ENCODE measurements at places on chromosomes 3 and 15.

DNA sequence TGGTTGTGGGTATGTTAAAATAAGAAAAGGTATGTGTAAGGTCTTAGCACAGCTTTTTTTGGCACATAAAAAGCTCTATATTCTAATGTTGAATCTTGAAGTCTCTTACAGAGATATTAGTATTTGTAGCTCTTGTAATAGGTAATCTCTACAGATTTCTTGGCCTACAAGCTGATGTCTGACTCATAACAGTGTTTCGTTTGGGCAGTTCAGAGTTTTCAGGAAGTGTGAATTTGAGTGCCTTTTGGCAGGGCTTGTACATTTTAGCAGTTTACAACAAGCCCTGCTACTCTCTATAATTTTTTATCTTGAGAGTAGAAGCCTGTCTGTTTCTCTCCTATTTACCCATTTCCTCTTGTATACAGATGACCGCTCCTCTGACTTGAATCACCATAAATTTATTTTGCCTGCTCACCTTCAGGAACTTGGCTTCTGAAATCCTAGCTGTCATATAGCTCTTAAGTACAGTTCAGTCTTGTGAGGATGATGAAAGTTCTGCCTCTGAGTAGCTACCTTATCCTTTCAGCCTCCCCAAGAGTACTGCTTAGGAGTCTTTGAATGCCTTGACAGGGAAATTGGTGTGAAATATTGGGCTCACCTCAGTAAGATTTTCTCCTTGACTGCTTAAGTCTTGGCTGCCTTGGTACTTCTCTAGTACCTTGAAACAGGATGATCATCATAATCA is 419.9 kb upstream of the RARB start:
- no peak for DNase-seq

- DNase-seq, result no peak
These were observed 15.8 kb upstream of the RAMAC start for GRCh38 chr15:82970078-82970686.

DNA sequence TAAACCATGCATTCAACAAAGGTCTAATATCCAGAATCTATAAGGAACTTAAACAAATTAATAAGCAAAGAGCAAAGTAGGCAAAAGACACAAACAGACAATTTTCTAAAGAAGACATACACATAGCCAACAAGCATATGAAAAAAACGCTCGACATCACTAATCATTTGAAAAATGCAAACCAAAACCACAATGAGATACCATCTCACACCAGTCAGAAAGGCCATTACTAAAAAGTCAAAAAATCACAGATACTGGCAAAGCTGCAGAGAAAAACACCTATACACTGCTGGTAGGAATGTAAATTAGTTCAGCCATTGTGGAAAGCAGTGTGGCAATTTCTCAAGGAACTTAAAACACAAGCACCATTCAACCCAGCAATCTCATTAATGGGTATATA is 53.8 kb downstream of the FSIP1 start:
- no peak for DNase-seq

- DNase-seq, result no peak
These were observed 137.0 kb upstream of the C2CD4B start for GRCh38 chr15:62301993-62302675.

DNA sequence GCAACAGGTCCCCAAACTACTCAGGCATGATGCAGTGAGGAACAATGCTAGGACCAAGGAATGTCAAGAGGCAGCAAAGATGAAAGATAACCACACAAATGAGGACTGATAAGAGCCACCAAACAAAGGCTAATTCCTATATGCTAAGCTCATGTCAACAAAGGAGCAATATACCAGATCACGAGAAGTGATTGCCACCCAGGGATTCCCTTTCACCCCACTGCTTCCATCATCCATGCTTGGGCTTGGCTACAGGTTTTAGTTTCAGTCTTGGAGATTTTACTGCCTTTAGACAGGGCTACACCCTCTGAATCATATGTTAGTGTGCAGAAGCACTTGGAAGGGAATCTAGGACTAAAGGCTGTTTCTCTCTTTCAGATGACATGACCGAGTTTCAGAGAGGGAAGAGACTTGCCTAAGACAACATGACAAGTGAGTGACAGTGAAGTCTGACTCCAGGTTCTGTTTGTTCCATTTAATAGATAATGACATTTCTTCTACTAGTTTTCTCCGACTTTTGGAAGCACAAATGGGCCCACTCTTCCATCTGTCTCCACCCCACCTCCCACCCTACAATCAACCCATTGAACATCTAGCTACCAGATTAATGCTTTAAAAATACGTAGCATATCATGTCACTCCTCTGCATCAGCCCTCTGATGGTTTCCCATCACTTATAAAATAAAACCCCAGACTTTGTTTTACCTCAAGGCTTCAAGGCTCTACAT is 173.5 kb upstream of the LRRN1 start:
- no peak for DNase-seq

GRCh38 chr15:80920271-80920699 is 69.3 kb downstream of the MESD start:
- DNase-seq, result no peak

DNA sequence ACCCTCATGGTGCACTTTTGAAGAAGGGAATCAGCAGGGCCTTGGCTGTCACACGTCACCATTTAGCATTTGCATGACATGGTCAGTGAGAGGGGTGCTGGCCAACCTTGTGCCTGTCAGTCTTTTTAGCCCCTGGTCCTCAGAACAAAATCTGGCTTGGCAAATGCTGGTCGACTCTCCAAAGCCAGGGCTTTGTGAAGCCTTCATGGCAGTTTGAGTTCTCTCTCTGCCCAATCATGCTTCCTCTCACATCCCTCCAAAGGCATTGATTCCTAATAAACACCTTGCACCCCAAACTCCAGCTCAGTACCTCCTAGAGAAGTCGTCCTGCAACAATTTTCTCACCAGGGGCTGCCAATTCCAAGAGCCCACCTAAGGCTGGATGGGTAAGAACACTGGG is 19.4 kb downstream of the CCR9 start:
- DNase-seq, result no peak

DNA sequence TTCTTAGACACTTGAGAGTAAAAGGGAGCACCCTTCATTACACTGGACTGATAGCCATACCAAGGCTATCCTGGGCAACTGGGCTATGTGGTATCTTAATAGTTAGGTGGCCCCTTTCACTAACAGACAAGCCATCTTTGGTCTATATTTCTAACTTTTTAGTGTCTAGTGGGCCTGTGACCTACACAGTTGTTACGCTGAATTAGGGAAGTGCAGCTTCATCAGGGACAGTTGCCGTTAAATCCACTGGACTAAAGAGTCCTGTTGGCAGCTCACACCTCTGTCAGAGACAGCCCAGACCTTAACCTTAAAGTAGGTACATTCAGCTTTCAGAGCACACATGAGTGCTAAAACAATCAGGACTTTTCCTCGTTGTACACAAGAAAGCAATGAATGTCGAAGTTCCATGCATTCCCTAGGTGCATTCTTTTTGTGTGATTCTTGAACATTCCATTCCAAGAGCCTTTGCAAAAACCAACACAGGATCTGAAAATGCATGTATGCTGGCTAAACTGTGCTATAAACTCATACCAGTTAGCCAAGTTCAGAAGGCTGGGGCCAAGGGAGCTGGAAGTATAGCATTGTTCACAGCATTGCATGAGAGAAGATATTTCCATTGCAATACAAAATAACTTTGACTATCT is 230.2 kb upstream of the EIF1B start:
- no peak for DNase-seq

- no peak for DNase-seq
These were observed 291.6 kb upstream of the TGFBR2 start for GRCh38 chr3:30314757-30315325.

GRCh38 chr15:34331809-34332208 is 5.8 kb downstream of the SLC12A6 start:
- no peak for DNase-seq

DNA sequence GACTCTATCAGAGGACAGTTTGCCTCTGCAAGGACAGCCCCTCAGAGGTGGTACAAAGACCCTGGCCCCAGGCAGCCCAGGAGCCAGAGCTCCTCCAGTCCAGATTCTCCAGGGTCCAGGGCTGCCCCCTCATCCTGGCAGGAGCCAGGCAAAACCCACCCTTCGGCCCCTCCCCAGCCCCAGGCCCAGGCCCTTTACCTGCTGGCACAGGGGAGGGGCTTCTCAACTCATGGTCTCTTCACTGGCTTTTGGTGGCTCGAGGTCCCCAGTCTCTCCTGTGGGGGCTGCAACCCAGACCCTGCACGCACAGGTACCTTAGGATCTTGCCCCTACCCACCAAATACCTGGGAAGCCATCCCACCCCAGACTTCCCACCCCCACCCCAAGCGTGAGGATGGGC is 8.5 kb downstream of the NEIL1 start:
- no peak for DNase-seq

DNA sequence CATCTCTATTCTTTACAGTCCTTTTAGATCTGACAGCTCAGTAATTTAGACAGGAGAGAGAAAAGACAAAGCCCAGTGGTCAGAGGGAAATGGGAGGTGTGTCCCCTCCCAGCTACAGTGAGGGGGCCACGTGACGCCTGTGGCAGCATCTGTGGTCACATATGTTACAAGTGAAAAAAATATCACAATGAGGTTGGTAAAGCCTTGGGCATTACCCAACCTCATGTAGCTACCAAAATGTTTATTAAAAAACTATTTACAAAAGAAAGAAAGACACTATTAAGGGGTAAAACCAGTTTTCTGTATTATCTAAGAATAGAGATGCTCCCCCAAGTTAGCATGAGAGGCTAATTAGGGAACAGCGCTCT is 42.9 kb upstream of the PLCL2 start:
- no peak for DNase-seq

DNA sequence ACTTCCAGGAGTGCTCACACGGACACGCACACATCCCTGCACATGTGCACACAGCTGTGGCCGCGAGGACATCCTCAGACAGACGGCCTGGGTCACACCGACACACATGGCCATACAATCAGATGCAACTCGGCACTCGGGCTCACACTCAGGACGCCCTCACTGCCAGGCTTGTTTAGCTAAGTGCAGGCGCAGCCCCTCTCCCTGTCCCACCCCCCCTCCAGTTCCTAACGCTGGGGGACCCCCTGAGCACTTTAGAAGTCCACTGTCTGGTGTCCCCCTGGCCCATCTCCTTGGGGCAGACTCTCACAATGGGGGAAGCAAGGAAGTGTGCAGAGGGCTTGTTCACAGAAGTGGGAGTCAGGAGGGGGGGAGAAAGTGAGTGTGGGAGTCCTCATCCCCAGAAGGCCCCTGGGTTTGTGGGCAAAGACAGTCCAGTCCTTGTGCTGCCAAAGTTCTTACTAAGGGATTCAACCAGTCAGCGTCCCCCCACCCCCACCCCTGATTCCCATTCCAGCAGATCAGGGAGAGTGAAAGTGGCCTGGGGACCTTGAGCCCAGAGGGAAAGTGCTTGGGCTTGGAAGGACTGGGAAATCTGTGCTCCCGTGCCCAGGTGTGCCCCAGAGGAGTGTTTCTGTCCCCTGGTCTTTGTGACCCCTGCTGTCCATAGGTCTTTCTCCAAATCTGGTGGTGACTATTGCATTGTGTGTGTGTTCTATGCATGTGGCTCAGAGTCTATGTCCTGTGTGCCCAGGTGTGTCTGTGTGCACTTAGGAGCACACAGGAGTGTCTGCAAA is 767 bp upstream of the GATA2 start:
- DNase-seq, result no peak

DNA sequence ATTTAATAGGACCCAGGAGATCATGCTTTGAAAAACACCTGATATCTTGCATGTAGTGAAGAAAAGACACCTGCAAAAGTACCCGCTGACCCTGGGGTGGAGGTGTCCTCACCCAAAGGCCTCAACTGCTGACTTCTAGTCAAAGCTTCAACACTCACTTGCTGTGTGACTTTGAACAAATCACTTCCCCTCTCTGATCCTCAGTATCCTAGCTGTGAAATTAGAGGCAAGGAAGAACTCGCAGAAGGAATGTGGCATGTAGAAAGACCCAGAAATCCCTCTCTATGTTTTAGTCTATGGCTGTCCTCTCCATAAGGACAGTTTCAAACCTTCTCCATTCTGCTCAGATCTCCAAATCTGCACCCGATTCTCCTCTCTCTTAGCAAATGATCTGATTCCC is 52.7 kb upstream of the ATP13A3 start:
- DNase-seq, result no peak

- DNase-seq, result no peak
These were observed 523.2 kb downstream of the IGSF11 start for GRCh38 chr3:118511402-118511801.

- no peak for DNase-seq
These were observed 19.3 kb upstream of the GPX1 start for GRCh38 chr3:49377483-49377882.

DNA sequence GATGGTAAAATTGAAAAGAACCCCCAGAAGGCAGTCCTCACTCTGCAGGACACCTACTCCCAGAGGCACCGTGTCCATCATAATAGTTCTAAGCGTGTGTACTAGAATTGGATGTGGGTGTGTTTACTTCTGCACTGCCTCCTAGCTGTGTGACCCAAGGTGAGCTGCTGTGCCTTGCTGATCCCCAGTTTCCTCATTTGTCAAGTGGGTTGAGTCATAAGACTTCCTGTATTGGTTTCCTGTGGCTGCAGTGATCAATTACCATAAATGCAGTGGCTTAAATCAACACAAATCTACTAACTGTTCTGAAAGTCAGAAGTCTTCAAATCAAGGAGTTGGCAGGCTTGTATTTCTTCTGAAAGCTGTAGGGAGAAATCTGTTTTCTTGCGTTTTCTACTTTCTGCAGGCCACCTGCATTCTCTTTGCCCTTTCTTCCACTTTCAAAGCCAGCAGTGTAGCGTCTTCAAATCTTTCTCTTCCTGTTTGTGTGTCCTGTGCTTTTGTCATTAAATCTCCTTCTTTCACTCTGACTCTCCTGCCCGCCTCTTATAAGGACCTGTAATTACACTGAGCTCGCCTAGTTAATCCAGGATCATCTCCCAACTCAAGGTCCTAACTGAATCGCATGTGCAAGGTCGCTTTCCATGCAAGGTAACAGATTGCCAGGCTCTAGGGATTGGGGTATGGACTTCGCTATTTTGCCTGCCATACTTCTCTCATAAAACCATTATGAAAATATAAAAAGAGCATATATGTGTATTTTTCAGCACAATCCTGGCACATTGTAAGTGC is 59.0 kb downstream of the RORA start:
- no peak for DNase-seq

- DNase-seq, result no peak
These were observed 91.2 kb downstream of the RPLP1 start for GRCh38 chr15:69543681-69544364.

- DNase-seq, result no peak
These were observed 311.4 kb downstream of the PDCD6IP start for GRCh38 chr3:34109846-34110245.

DNA sequence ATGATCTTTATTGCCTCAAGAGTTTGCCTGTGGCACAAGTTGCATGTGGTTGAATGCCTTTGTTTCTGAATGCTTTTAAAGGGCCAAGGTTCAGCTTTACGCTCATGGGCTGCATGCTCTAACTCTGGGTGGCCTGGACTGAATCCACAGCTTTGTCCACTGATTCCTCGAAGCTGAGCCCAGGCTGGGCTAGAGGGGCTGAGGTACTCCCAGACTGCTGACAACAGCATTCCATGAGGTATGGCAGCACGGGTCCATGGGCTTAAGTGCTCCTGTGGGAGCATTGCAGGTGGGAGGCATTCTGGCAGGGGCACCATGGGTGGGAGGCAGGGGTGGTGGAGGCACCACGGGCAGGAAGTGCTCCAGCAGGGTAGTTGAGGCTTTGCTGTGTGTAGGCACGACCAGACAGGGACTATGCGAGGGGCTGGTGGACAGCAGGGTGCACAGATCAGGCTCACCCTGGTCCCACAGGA is 61.6 kb downstream of the GLCE start:
- DNase-seq, result no peak
